Activated naive CD4-positive, alpha-beta T cell treated with anti-CD3 and anti-CD28 coated beads, Interleukin-2, amount 10 ng/mL, durations not matched to agents 5 hours and 36 hours (primary cell): ENCODE measurements at places on chromosomes 6 and 20. TPM values are rescaled to one million over a fixed set of nuclear protein-coding genes. Genes with fewer than 3 reads are reported as not detected.

ZC2HC1B gene
- not detected for total RNA-seq

RIN2 gene
- not detected for total RNA-seq

CDH26 gene
- total RNA-seq, result 1.0 TPM

MPC1 gene
- 24.6 TPM for total RNA-seq

HS3ST5 gene
- not detected for total RNA-seq

CST4 gene
- not detected for total RNA-seq

TCF21 gene
- not detected for total RNA-seq

HRH3 gene
- total RNA-seq, result not detected

SYCP2L gene
- not detected for total RNA-seq

EFHC1 gene
- 1.1 TPM for total RNA-seq

EBF4 gene
- total RNA-seq, result 2.0 TPM
